ENCODE measurements at places on chromosomes 16 and 17. TPM values are rescaled to one million over a fixed set of nuclear protein-coding genes. Genes with fewer than 3 reads are reported as not detected.

DNAI2 gene
- total RNA-seq, result not detected

ATP1B2 gene
- total RNA-seq, result 14.3 TPM

GRCh38 chr17:57666201-57666870, 78.8 kb downstream of the CCDC182 start:
- no peak for DNase-seq

DNA sequence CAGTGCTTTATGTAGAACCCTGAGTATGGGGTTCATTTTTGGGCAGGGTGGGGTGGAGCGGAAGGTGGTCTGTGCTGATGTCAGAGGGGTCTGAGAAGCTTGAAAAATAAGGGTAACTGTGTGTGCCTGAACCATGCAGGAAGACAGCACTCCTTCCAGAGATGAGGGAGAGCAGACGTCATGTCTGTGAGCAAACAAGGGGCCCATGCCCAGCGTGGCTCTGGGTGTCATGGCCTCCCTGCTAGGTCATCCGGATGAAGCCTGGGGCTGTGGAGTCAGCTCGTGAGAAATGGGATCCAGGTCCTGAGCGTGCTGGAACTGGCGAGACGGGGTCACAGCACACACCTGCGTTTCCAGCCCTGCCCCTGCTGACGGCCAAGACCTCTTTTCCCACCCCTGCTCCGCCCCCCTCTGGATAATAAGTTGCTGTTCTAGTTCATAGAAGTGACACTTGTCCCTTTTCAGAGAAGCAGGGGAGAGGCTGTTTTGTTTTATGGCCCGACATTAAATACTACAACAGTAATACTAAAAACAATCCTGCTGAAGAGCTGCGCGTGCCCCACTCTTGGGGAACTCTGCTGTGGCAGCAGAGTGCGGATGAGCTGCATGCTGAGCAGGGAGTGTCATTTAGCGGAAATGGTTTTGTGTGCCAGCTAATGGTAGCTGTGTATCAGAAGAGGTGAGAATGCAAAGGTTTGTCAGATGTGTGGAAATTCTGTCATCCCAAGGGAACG, 92.6 kb downstream of the RPTOR start:
- no peak for DNase-seq

DNA sequence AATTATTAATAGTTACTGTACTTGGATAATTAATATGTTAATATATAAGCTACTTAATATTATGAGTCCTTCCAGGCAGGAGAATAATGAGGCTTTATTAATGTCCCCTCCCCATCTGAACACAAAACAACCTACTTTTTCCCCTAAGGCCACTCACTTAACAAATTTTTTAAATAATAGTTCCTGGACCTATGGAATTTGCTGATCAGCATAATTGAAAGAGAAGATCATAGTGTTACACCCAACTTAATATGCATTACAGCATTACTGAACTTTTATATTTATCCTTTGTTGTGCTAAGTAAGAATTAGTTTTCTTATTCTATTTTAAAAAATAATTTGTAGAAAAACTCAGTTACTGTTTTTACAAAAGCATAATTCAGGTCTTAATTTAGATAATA, 1537.7 kb upstream of the GOT2 start:
- no peak for DNase-seq
